MCF 10A (cell line): ENCODE measurements at places on chromosomes 2 and 18. TPM values are rescaled to one million over a fixed set of nuclear protein-coding genes. Genes with fewer than 3 reads are reported as not detected.
A peak's percentile ranks its signal among the peaks of the same experiment; 100 is the strongest.

- DNase-seq: peak; percentile 87
- peaks cover 22% of the 10 kb centered on the region for H3K4me1 ChIP-seq
- H3K4me3 ChIP-seq: peak overlapping the region; percentile 78
- H3K36me3 ChIP-seq: peaks cover 37% of the 10 kb centered on the region
- H3K27me3 ChIP-seq: no peaks in the 10 kb centered on the region
Observed at GRCh38 chr2:69917852-69918251, 2.9 kb downstream of the MXD1 start.

- H3K4me1 ChIP-seq: no peaks in the 10 kb centered on the region
- H3K27me3 ChIP-seq: no peaks in the 10 kb centered on the region
- DNase-seq: no peak
- H3K36me3 ChIP-seq: no peaks in the 10 kb centered on the region
Observed at GRCh38 chr2:8322634-8323033, 359.2 kb upstream of the ID2 start.

- no peaks in the 10 kb centered on the region for H3K27me3 ChIP-seq
- no peak overlapping the region for H3K27ac ChIP-seq
- no peak overlapping the region for H3K4me3 ChIP-seq
- DNase-seq: peak; percentile 4
- H3K36me3 ChIP-seq: peaks cover 4% of the 10 kb centered on the region
Observed at GRCh38 chr2:164981217-164981990, 26.1 kb upstream of the SLC38A11 start.

DNA sequence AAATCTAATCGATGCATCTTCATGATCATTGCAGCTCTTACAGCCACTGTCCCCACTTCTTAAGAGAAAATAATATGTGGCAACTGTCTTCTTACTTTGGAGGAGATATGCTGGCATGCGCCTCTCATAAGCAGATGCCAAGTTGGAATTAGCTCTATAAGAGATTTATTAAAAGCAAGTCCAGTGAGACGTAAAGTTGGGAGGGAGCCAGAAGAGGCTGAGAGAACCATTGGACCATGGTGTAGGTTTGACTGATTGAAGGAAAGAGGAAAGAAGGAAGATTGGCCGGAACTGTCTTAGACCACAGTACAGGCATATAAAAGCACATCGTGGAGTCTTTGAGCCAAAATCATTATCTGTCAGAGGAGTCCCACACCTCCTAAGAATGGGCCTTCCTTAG is 265.7 kb upstream of the ZC3H15 start:
- H3K4me3 ChIP-seq: no peak overlapping the region
- no peaks in the 10 kb centered on the region for H3K4me1 ChIP-seq
- no peak for DNase-seq
- no peaks in the 10 kb centered on the region for H3K27me3 ChIP-seq
- H3K36me3 ChIP-seq: peaks cover 6% of the 10 kb centered on the region
- no peak overlapping the region for H3K27ac ChIP-seq

DNA sequence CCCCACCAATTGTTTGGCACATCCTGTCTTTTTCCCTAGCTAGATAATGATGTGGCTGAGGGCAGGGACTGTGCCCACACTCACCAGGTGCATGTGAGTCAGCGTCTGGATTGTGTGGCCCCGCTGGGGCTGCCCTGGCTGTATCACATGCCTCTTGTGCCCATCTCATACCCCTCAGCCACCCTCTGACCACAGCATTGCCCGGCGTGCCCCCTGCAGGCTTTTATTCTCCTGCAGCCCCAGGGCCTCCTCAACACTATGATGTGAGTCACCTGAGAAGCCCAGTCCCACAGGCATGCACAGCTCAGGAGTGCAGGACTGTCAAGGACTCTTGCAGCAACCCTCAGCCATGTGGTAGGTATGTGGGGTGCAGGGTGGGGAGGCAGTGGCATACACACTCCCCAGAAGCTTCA is 14.8 kb upstream of the STEAP3 start:
- H3K27ac ChIP-seq: no peak overlapping the region
- no peaks in the 10 kb centered on the region for H3K36me3 ChIP-seq
- peaks cover 21% of the 10 kb centered on the region for H3K4me1 ChIP-seq
- H3K27me3 ChIP-seq: no peaks in the 10 kb centered on the region
- H3K4me3 ChIP-seq: no peak overlapping the region

DNA sequence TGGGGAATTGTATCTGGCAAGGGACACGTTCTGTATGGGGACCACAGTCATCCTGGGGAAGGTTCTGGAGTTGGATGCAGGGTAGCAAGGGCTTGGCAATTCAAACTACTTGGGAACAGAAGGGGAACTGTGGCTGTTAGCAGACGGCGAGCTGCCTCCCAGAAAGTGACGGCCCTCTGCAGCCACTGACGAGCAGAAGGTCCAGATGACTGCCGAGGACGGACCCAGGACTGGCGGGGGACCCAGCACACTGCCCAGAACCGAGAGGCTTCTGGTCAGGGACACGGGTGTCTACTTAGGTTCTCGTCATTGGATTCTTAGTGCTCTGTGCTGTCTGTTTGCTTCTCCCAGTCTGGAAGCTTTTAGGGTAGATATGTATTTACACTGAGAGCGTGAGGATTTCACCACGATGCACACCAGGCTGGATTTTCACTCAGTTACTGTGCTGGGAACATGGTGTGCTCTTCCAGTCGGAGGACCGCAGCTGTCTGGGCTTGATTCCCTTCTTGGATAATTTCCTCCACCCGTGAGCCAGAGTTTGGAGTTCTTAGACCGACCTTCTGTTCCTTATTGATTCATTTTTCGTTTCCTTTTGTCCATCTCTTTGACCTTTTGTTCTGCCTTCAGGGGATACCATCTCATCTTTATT is 13.4 kb downstream of the GPR35 start:
- H3K27ac ChIP-seq: no peak overlapping the region
- H3K36me3 ChIP-seq: no peaks in the 10 kb centered on the region
- no peak for DNase-seq

GRCh38 chr2:227642656-227643055 is 23.9 kb upstream of the SCYGR5 start:
- H3K36me3 ChIP-seq: no peaks in the 10 kb centered on the region
- H3K27me3 ChIP-seq: no peaks in the 10 kb centered on the region
- no peaks in the 10 kb centered on the region for H3K4me1 ChIP-seq

DNA sequence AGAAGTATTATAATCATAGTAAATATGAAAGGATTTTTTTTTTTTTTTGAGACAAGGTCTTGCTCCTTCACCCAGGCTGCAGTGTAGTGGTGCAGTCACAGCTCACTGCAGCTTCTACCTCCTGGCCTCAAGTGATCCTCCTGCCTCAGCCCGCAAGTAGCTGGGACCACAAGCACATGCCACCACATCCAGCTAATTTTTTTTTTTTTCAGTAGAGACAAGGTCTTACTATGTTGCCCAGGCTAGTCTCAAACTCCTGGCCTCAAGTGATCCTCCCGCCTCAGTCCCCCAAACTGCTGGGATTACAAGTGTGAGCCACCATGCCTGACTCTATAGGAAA is 301.6 kb upstream of the STON1 start:
- no peak overlapping the region for H3K27ac ChIP-seq
- no peak for DNase-seq
- H3K4me3 ChIP-seq: no peak overlapping the region
- H3K36me3 ChIP-seq: no peaks in the 10 kb centered on the region

DNA sequence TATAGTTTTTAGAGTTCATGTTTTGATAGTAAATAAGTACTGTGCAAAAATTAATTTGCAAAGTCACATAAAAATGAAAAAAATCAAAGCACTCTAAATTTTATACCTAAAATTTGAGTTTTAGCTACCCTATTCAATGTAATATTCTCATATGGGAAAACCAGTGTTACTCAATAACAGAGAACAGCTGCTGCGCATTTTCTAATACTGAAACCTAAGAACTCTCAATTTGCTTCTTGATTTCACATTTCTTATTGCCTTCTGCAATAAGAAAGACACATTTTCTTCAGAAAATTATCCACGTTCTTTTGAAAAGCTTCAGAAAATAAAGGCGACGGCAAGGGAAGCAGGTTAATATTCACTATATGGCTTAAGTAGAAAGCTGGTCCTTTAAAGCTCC is 199.1 kb upstream of the CCDC150 start:
- no peaks in the 10 kb centered on the region for H3K27me3 ChIP-seq
- H3K4me1 ChIP-seq: peaks cover 4% of the 10 kb centered on the region
- no peaks in the 10 kb centered on the region for H3K36me3 ChIP-seq
- no peak overlapping the region for H3K27ac ChIP-seq
- no peak for DNase-seq
- no peak overlapping the region for H3K4me3 ChIP-seq

DNA sequence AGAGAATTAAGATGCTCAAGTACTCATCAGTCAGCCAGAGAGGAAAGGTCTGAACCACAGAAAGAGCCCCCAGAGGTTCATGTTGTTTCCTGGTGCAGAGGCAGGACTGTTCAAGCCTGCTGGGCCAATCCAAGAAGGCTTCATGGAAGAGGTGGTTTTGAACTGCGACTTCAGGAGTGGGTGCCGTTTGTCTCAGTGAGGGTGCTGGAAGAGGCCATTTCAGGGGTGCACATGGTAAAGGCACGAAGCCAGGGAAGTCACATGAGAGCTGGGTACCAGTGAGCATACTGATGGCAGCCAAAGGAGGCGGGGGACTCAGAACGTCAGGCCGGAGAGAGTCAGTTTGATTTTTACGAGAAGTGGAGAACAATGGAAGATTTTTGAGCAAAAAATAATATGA is 55.5 kb downstream of the EMILIN2 start:
- no peaks in the 10 kb centered on the region for H3K27me3 ChIP-seq
- no peaks in the 10 kb centered on the region for H3K36me3 ChIP-seq
- DNase-seq: no peak
- H3K27ac ChIP-seq: no peak overlapping the region

DNA sequence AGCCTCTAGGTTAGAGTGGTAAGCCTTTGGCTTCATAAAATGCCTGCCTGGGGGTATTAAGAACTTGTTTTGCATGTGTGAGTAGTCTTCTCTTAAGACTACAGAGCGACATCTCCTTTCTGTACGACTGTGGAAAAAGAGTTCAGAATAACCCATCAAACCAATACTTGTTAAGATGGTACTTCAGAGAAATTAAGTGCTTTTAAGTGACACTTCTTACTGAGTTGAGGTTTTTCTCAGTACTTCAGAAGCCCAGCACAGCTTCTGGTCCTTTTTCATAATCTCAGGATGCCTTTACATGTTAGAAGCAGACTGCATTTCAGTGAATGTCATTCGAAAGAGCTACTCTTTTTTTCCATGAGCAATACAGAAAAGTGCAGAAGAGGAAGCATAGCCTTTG is 10.8 kb downstream of the XRCC5 start:
- no peak for DNase-seq
- H3K27ac ChIP-seq: no peak overlapping the region
- peaks cover 15% of the 10 kb centered on the region for H3K4me1 ChIP-seq
- H3K36me3 ChIP-seq: peaks cover 5% of the 10 kb centered on the region
- H3K27me3 ChIP-seq: no peaks in the 10 kb centered on the region

- peaks cover 20% of the 10 kb centered on the region for H3K27me3 ChIP-seq
- H3K4me1 ChIP-seq: peaks cover 13% of the 10 kb centered on the region
- no peak overlapping the region for H3K27ac ChIP-seq
- no peak overlapping the region for H3K4me3 ChIP-seq
- H3K36me3 ChIP-seq: no peaks in the 10 kb centered on the region
Observed at GRCh38 chr18:34970106-34970505, 71.1 kb upstream of the MAPRE2 start.

DNA sequence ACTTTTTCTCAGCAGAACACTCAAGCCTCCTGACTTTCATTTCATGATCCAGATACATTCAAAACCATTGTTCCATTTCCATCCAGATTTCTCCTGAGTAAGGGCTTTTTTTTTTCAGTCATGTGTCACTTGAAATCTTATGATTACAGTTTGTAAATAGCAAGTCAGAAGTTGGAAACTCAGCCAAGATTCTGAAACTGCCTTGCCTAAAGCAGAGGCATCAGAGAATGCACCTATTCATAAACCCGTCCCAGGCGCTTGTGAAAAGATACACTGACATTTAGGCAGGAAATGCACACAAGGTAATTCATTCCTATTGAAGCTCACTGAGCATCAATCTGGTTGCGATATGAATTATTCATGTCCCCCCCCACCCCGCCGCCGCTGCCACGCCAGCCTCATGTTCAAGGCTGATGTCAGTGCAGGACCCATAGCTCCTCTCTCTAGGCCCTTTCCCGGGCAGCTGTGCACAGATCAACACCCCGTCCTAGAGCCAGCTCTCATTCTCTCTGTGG is 30.4 kb upstream of the MGAT4A start:
- H3K36me3 ChIP-seq: no peaks in the 10 kb centered on the region
- H3K4me3 ChIP-seq: no peak overlapping the region
- DNase-seq: no peak
- peaks cover 10% of the 10 kb centered on the region for H3K4me1 ChIP-seq
- H3K27me3 ChIP-seq: no peaks in the 10 kb centered on the region

DNA sequence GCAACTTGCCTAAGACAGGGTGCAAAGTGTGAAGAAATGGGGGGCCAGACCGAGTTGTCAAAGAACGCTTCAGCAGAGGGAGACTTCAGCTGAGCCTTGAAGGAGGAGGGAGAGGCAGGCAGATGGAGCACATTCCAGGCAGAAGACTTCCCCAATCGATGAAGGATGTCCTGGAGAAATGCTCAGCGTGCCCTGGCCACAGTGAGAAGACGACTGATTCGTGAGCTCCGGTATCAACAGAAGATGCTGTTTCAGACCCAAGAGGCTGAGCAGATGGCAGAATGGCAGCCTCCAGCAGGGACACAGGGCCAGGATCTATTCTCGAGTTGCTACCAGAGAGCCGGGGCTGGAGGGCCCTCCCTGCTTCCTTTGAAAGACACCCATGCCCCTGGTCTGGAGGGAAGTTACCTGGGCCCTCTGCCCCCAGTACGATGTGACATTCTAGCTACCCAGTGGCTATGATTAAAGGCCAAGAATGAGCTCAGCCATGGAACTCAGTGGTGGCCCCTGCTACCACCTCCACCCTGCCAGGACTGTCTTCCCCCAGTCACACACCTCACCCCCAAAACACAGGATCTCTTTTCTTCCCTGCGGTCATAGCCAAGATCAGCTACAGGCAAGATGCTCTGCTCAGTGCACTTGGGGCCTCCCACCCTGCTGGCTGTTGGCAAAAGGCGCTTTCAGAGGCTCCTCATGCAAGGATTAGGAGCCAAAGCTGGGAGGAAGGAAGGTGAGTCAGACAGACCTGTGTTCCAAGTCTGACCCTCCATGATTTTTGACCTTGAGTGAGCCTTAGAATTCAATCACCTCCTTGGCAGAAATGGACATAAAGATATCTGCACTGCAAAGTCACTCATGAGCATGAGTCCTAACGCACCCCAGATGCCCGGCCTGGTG is 84.3 kb downstream of the TFCP2L1 start:
- peak overlapping the region; percentile 38 for H3K4me3 ChIP-seq
- no peaks in the 10 kb centered on the region for H3K27me3 ChIP-seq
- H3K27ac ChIP-seq: peak overlapping the region; percentile 70
- peaks cover 58% of the 10 kb centered on the region for H3K4me1 ChIP-seq
- peak; percentile 70 for DNase-seq
- H3K36me3 ChIP-seq: peaks cover 5% of the 10 kb centered on the region

GRCh38 chr18:39134255-39134654 is 1568.7 kb upstream of the CELF4 start:
- H3K4me1 ChIP-seq: no peaks in the 10 kb centered on the region
- H3K27ac ChIP-seq: no peak overlapping the region
- H3K36me3 ChIP-seq: no peaks in the 10 kb centered on the region
- H3K27me3 ChIP-seq: no peaks in the 10 kb centered on the region
- no peak overlapping the region for H3K4me3 ChIP-seq

SERPINB13 gene
- 0.49 TPM in 1 of 2 replicates, not detected in the other for total RNA-seq

HAAO gene
- total RNA-seq: not detected in 2 replicates

WNT6 gene
- not detected in 2 replicates for total RNA-seq

EHD3 gene
- total RNA-seq: 0.49 and 0.86 TPM in 2 replicates

CNDP1 gene
- not detected in 2 replicates for total RNA-seq

TPO gene
- not detected in 2 replicates for total RNA-seq
